ENCODE measurements at places on chromosomes 12 and 14. TPM values are rescaled to one million over a fixed set of nuclear protein-coding genes. Genes with fewer than 3 reads are reported as not detected.

DNA sequence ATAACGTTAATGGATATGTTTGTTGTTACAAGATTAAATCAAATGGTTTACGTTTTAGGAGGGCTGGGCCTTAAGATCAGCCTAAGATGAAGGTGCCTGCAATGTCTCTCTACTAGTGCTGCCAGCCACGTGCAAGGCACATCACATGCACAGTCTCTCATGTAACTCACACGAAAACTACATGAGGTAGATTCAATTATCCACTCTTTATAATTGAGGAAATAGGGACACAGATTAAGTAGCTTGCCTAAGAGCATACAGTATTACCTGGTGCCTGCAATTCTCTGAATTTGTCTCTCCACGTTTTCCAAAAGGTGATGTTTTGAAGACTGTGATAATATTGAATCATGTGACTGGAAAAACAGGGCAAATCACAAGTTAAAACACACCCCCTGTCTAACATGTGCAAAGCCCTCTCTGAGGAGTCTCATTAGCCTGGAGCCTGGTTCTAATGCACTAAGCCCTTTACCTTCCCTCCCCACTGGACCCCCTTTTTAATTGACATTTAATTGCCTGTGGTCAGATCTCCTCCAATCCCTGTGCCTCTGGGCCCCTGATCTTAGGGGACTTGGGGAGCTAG lies 14.6 kb upstream of the ATP2A2 start:
- peak overlapping the region; percentile 36 for H3K27ac ChIP-seq
- H3K4me1 ChIP-seq, result peaks cover 17% of the 10 kb centered on the region
- no peak for DNase-seq
- no peaks in the 10 kb centered on the region for H3K36me3 ChIP-seq
- no peaks in the 10 kb centered on the region for H3K27me3 ChIP-seq

DNA sequence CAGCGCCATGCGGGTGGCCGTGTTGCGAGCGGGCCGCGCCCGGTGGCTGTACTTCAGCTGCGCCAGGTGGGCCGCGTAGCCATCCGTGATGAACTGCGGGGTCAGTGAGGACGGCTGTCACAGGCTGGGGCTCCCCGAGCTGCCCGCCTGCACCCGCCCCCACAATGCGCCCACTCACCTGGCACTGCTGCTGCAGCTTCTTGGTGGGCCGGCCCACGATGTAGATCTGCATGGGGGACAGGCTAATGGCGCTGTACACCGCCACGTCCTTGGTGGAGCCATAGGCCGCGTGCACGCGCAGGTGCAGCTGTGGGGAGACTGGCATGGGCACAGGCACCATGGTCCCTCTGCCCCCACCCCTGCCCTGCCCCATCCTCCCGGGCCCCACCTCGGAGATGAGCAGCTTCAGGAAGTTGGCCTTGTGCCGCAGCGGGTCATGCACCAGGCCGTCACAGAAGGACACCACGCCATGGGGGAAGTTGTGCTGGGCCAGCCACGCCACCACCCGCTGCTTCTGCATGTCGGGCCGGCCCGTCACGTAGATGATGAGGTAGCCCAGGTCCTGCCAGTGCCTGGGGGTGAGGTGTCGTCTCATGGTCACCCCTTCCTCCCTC lies 5.9 kb downstream of the ARL6IP4 start:
- H3K4me1 ChIP-seq, result peaks cover 42% of the 10 kb centered on the region
- DNase-seq, result no peak
- no peak overlapping the region for H3K27ac ChIP-seq
- H3K27me3 ChIP-seq, result no peaks in the 10 kb centered on the region
- H3K36me3 ChIP-seq, result peaks cover 40% of the 10 kb centered on the region
- no peak overlapping the region for H3K4me3 ChIP-seq

DNA sequence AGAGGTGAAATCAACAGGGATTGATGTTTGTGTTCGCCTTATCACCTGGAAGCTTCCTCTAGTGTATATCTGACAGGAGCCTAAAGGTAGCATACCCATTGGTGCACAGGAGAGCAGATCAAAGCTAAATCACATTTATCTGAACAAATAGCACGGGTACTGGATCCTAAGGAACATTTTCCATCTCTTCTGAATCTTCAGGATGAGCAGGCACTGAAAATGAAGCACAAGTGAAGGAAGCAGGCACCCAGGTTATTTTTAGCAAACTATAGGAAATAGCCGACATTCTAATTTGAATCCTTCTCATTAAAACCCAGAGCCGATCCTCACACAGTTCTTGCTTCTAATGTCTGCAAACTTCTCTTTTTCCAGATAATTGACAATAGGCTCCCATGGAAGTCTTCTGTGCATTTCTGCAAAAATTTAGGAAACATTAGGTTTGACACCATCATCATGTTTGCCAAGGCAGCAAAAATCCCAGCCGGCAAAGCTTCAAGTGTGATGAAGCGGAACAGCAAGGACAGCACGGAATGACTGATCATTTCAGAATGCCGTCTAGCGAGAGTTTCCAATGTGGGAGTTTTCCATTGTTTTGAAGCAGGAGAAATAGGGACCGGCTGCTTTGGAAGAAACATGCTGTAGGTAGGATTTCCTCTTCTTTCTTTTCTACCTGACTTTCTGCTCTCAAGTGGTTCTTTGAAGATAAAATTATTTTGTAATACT lies 24.3 kb upstream of the RGS6 start:
- no peak overlapping the region for H3K27ac ChIP-seq
- H3K4me1 ChIP-seq, result no peaks in the 10 kb centered on the region
- H3K36me3 ChIP-seq, result no peaks in the 10 kb centered on the region
- H3K4me3 ChIP-seq, result no peak overlapping the region

DNA sequence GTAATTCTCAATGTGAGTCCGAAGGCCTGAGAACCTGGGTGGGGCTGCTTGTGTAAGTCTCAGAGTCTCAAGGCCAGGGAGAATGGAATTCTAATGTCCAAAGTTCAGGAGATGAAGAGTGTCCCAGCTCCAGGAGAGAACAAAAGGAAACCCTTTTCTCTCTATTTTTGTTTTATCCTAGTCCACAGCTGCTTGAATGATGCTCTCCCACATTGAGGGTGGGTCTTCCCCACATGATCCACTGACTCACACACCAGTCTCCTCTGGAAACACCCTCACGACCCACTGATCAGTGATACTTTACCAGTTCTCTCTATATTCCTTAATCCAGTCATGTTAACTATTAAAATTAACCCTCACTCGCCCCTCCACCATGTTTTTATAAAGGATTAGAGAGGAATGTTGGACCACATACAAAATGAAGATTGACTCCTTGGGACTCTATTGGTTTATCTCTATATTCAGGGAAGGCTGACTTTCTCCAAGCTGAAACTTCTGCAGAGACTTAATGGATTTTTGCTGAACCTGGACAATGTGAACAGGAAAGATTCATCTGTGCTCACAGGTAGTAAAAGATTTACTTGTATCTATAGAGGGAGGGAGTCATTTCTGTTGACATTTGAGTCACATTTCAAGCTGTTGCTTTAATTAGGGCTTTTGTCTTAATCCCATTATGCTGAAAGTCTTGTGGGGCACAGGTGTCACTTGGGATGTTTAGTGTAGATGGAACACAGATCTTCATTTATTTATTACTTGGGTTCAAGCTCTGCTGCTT lies 1061.0 kb upstream of the TMEM132C start:
- no peaks in the 10 kb centered on the region for H3K4me1 ChIP-seq
- H3K27me3 ChIP-seq, result no peaks in the 10 kb centered on the region
- H3K4me3 ChIP-seq, result no peak overlapping the region
- H3K36me3 ChIP-seq, result no peaks in the 10 kb centered on the region

DNA sequence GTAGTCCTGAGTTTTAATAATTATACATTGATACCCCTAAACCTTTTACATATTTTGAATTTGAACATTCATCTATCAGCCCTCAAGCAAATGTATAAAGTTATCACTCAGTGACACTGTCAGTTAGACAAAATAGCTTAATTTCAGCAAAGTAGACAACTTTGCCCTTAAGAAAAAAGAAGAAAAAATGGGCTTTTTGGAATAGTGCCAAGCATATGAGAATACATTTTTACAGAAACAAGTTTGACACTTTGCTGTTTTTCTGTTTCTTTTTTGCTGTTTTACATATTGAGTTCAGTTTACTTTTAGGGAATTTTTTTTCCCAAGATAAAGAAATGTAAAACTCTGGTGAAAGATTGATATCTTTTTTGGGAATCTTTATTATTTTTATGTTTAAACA lies 14.3 kb downstream of the TBK1 start:
- peaks cover 52% of the 10 kb centered on the region for H3K36me3 ChIP-seq
- no peak overlapping the region for H3K4me3 ChIP-seq
- no peak overlapping the region for H3K27ac ChIP-seq
- no peak for DNase-seq
- H3K4me1 ChIP-seq, result no peaks in the 10 kb centered on the region

GRCh38 chr12:100553936-100554335 lies 19.5 kb upstream of the GAS2L3 start:
- DNase-seq, result peak; percentile 62
- peaks cover 29% of the 10 kb centered on the region for H3K36me3 ChIP-seq
- no peaks in the 10 kb centered on the region for H3K27me3 ChIP-seq
- no peak overlapping the region for H3K4me3 ChIP-seq

HCAR2 gene
- polyA plus RNA-seq, result 2.6 TPM

SUPT16H gene
- 81.9 TPM for polyA plus RNA-seq

DDN gene
- 0.43 TPM for polyA plus RNA-seq

TESPA1 gene
- 1.6 TPM for polyA plus RNA-seq

Data from large intestine (tissue), 12 donors.